Left renal pelvis (tissue), 4 donors: ENCODE measurements at places on chromosomes 16 and 17.

DNA sequence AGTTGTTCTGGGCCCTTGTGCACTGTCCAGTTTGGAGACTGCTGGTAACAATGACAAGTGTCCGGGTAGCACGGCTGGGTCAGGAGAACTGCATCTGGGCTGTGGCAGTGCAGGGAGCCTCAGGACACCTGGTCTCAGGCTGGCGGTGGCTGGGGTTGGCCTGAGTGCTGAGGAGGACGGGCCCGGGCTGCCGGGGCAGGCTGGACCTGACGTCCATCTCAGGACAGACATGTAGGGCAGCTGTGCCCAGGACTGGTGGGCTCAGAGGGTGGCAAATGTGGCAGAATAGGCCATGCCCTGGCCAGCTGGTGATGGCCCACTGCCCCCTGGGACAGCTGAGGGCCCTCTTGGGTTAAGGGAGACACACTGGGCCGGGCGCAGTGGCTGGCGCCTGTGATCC lies 4.2 kb upstream of the NLRC3 start:
- DNase-seq = no peak

- no peak for DNase-seq
Observed at GRCh38 chr16:61945511-61945910, 90.7 kb downstream of the CDH8 start.

DNA sequence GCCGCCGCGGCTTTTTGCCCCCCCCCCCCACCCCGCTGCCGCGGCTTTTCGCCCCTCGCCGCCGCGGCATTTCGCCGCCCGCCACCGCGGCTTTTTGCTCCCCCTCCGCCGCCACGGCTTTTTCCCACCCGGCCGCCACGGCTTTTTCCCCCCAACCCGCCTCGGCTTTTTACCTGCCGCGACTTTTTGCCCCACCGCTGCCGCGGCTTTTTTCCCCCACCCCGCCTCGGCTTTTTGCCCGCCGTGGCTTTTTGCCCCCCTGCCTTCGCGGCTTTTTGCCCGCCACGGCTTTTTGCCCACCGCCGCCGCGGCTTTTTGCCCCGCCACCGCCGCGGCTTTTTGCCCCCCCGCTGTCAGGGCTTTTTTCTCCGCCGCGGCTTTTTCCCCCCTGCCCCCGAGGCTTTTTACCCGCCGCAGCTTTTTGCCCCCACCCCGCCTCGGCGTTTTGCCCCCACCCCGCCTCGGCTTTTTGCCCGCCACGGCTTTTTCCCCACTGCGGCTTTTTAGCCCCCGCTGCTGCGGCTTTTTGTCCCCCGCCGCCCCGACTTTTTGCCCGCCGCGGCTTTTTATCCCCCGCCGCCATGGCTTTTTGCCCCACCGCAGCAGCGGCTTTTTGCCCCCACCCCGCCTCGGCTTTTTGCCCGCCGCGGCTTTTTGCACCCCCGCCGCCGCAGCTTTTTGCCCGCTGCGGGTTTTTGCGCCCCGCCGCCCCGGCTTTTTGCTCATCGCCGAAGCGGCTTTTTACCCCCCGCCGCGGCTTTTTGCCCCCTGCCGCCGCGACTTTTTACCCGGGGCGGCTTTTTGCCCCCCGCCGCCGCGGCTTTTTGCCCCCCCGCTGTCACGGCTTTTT lies 527.8 kb upstream of the WSB1 start:
- no peak for DNase-seq

DNA sequence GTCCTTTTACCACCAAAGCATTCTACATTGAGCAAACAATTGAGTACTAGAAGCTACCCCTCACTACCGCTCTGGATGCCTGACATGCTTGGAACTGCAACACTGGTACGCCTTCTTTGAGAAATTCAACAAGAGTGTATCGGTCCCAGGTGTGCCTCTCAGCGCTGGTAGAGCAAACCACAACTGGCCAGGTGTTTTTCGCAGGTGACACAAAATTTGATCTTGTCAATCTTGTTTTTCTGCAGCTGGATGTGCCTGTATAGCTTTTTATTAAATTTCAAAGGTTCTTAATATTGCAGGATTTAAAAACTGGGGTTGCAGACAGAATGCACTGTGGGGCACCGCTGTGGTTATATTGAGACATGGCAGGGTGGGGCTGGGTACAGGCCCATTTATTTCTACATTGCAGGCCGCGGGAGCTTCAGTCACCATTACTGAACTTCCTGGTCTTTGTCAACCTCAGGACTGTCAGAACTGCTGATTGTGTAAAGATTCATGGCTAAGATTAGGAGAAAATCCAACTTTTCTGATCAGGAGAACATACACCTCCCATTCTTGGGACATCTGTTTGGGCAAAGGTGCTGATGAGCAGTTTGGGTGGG lies 4.5 kb upstream of the SNX20 start:
- no peak for DNase-seq

DNA sequence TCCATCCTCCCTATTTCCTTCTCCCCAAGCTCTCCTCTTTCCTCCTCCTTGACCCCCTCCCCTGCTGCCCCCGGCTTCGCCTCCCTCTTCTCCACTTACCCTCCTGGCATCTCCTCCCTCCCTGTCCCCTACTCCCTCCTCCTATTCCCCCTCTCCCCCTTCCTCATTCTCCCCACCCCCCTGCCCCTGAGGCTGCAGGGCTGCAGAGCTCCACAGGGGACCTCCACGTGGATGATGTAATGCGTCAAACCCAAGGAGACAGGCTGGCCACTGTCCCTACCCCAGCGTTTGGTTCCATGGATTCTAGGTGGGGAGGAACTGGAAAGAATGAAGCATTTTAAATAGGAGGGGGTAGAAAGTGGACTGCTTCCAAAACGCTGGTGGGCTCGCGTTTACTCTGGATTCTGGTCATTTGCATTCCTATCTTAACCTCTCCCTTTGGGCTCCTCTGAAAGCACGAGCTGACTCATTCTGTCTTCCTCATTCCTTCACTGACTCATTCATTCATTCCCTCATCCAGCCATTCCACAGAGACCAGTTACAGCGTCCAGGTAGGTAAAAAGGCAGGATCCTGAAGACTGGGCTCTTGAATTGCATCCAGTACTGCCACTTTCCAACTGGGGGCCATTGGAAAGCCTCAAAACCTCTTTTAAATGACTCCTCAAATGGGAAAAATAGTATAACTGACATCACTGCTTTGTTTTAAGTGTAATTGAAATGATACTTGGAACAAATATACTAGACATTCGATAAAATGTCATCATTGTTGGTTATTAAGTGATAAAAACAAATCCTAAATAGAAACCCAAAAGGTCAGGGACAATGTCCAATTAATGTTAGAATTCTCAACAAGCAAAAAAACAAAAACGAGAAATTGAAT lies 943 bp upstream of the COTL1 start:
- no peak for DNase-seq

GRCh38 chr16:83714286-83714685 lies 93.5 kb upstream of the HSBP1 start:
- no peak for DNase-seq

- DNase-seq = no peak
Observed at GRCh38 chr16:84953190-84953746, 58.1 kb downstream of the ZDHHC7 start.

DNA sequence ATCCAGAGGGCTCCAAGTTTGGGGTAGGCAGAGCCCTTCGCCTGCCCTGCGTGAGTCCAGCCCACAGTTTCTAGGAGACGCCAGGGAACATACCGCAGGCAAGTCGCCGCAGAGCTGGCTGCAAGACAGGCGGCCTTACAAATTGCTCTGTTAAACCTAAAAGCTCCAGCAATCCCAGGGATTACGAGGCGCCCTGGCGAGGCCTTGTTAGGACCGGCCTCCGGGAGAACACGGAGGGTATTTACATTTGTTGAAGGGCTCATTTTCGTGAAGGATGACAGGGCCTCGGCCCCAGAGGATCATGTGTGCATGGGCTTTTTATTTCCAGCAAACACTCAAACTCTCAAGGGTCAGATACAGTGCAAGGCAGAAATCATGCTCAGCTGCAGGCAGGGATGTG lies 77.6 kb upstream of the FOXF1 start:
- DNase-seq = no peak

DNA sequence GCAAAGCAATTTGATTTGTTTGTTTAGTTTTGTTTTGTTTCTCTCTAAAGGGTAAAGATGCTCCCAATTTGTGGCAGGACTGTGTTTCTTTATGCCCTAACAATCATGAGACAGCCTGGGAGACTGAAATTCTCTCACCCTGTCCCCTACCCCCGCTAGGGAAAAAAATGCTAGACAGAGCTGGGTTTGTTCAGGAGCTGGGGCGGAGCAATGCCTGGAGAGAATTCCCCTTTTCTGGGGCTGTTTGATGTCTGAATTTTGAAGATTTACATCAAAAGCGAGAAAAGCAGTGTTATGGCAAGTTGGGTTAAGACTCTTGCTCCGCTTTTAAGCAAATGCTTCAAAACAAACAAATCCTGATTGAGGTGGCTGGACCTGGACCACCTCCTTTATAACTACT lies 8.4 kb downstream of the MAF start:
- DNase-seq = no peak

- no peak for DNase-seq
Observed at GRCh38 chr17:17999364-18000029, 26.8 kb downstream of the DRC3 start.
